ENCODE measurements at places on chromosomes 5 and 9.
A peak's percentile ranks its signal among the peaks of the same experiment; 100 is the strongest.

DNA sequence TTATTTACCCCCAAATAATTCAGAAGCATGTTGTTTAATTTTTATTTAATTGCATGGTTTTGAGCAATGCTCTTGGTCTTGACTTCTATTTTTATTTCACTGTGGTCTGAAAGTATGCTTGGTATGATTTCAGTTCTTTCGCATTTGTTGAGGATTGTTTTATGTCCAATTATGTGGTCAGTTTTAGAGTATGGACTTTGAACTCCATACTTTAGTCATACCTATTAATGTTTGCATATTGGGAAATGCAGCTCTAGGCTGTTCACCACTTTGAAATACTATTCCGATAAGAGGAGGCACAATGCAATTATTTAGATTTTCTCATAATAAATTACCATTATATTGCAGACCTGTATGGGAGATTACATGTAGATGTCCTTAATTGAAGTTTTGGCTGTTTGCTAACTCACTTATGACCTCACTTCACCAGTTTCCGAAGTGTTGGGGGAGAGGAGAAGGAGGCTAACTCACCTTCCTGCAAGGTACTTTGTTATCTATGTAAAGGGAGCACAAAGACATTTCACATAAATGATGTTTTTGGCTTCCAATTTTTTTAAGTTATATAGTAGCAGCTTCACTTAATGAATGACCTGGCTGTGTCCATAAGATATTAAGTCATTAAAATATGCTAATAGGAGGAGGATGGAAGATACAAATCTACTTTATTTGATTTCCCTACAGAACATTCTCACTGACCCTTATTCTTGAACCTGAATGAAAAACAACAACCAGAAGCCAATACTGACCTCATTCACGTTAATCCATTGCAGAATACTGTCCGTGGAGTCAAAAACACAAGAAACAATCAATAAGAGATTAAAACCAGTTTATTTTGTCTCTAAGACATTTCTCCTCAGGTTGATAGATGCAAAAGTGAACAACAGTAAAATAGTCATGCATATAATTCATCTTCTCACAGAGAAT lies 970.3 kb upstream of the ARRDC3 start:
- no peak for DNase-seq

- no peak for DNase-seq
These were observed 53.6 kb upstream of the GABRB2 start for GRCh38 chr5:161600156-161600555.

DNA sequence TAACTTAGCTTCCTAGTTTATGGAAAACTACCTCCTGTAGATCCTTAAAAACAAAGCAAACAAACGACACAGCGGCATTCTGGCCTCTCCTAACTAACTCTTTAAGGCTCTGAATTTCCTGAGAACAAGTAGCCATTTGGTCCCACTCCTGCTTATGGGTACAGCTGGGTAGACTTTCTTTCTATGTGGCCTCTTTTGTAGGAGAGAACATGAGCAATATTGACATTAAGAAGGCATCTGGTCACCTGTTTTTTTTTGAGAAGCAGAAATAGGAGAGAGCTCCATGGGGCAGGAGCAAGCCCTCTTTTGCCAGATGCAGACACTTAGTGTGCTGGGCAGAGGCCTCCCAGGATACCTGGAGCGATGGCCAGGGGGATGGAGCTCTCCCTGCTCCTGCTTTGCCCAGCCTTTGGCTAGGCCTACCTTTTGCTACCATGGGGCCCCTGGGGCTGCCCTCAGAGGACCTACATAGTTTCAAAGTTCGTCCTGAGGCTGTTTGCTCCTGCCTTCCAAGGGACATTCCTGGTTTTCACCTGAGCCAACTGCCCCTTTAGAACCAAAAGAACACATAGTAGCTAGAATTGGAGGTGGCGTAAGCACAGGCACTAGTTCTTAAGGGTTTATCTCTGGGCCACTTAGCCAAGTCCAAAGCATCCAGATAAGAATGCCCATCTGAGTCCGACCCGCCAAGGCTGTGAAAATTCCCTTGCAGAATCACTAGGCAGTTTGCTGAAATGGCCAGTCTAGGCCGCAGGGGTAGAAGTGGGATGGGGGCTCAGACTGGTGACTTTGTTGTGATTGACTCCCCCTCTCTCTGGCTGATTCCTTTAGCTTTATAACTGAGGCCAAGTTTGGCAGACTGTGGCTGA lies 2.4 kb upstream of the STC2 start:
- no peak for DNase-seq

DNA sequence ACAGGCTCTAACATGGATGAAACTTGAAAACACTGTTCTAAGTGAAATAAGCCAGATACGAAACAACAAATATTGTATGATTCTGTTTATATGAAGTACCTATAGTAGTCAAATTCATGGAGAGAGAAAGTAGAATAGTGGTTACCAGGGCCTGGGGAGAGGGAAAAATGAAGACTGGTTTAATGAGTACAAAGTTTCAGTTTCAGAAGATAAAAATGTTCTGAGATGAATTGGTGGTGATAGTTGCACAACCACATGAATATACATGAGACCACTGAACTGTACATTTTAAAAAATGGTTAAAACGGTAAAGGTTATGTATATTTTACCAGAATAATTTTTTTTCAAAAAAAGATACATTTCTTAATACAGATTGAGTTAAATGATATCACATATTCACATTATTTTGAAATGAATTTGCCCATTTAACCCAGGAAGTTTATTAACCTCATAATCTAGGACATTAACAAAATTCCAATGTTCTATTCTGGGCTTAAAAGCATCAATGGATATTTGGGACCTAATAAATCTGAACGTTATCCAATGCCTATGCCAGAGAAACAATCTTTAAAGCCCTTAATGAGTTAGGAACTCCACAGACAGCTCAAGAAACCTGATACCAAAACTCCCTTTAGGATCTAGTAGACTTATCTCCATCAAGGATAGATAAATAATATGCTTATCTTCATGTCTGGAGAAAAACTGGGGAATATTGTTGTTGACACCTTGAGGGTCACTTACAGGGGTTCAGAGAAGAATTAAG lies 521.3 kb downstream of the EFNA5 start:
- DNase-seq, result no peak

- DNase-seq, result no peak
These were observed 57.8 kb downstream of the ERGIC1 start for GRCh38 chr5:172891716-172892421.

- DNase-seq, result no peak
These were observed 3.2 kb upstream of the NSD1 start for GRCh38 chr5:177130211-177131018.

GRCh38 chr5:131221888-131222287 lies 42.0 kb upstream of the CDC42SE2 start:
- peak; percentile 55 for DNase-seq

DNA sequence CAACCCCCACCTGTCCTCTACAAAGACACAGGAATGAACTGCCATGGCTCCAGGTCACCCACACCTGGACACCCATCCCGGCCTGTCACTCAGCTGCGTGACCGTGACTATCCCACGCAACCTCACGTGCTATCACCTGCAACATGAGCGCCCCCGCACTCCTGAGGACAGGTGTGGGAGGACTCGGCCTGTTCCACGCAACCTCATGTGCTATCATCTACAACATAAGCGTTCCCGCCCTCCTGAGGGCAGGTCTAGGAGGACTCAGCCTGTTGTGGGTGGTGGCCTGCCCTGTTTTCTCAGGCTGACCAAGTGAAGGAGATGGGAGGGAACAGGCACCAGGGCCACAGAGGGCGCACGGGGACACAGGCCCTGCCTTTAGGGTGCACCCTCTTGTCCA lies 4.1 kb downstream of the QSOX2 start:
- DNase-seq, result no peak

Measured in RWPE1 (cell line).